ENCODE measurements at places on chromosomes 1 and 21.

GRCh38 chr1:55346586-55346985, 131.4 kb upstream of the USP24 start:
- DNase-seq, result no peak

DNA sequence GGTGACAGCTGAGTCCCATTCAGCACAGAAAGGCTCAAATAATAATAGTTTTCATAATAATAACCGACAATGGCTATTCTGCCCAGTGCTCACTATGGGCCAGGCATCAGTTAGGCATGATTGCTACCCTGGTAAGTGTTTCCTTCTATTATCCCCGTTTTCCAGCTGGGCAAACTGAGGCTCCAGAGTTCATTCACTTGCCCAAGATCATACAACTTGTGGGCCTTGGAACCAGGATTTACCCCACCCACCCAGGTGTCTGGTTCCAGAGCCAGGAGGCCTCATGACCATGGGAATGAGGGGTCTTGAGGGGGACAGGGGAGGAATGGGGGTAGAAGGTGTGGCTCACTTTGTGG, 518 bp downstream of the PLOD1 start:
- DNase-seq, result no peak

DNA sequence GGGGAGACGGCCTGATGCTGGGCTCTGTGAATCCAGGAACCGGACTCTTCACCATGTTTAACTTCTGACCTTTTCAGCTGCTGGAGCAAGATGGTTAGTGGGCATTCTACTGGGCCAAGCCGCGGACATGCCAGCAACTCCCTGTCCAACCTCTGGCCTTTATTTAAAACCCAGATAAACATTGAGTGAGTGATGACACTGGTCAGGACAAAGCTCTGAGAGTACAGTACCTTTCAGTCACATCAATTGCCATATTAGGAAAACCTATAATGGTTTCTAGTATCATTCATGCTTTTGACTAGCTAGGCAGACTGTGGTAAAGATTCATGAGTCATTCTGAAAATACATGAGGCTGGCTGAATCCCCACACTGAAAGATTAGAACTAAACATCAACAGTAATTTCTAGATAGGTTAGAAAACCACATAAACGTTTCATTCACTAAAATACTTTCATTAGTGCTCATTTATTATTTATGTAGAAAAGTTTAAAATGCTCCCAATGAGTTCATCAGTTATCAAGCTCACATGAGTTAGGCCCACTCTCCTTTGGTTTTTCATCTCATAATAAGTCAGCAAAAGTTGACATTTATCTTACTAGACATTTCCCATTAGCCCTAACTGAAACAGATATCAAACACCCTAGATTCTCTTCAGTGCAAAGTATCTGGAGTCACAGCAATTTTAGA, 7.1 kb upstream of the ACTA1 start:
- DNase-seq, result no peak

- no peak for DNase-seq
Measured at GRCh38 chr1:29447368-29447767, 211.0 kb downstream of the PTPRU start.

DNA sequence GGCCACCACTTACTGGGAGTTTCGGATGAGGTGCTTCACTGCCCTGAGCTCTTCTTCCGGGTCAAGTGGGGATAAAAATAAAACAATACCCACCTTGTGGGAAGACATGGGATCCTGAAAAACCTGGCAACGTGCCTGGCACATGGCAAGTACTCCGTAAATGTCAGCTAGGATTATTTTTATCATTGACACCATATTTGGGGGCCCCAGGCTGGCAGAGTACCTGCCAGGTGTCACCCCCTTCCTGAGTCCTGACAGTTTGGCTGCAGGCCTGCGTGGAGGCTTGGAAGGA, 9.2 kb upstream of the EPHA2 start:
- DNase-seq, result no peak

- no peak for DNase-seq
Measured at GRCh38 chr1:41330588-41331545, 30.4 kb upstream of the FOXO6 start.

DNA sequence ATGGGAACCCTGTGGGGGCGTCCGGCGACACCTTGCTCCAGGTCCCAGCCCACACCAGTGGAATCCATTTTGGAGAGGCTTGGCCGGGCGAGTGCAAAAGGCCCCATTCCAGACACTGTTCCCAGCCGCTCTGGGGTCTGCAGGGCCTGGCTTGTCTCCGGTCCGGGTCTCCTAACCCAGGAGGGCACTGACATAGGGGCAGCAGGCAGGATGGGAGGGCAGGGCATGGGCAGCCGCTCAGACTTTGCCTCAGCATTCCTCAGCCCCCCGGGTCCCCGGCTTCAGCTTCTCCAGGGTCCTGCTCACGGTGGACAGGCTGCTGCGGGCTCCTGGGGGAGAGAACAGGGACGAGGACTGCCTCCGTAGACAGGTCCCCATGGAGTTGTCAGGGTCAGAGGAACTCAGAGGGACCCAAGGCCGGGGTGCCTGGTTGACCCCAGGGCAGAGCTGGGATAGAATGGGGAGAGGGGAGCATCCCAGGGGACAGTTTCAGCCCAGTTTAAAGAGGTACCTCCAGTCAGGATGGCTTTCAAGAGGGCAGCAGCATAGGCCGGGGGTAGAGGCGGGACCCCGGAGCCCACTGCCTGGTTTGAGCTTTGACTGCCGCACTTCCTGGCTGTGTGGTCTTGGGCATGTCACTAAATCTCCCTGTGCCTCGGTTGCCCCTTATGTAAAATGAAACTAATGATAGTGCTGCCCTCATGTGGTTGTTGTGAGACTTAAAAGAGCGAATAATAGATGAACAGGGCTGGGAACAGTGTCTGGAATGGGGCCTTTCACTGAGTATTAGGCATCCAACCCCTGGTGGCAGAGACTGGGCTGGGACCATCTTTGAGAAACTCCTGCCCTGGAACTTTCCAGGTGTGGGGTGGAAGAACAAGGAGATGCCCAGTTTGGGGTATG, 3.7 kb downstream of the KNCN start:
- no peak for DNase-seq

- no peak for DNase-seq
Measured at GRCh38 chr21:28959367-28960099, 33.1 kb downstream of the LTN1 start.

DNA sequence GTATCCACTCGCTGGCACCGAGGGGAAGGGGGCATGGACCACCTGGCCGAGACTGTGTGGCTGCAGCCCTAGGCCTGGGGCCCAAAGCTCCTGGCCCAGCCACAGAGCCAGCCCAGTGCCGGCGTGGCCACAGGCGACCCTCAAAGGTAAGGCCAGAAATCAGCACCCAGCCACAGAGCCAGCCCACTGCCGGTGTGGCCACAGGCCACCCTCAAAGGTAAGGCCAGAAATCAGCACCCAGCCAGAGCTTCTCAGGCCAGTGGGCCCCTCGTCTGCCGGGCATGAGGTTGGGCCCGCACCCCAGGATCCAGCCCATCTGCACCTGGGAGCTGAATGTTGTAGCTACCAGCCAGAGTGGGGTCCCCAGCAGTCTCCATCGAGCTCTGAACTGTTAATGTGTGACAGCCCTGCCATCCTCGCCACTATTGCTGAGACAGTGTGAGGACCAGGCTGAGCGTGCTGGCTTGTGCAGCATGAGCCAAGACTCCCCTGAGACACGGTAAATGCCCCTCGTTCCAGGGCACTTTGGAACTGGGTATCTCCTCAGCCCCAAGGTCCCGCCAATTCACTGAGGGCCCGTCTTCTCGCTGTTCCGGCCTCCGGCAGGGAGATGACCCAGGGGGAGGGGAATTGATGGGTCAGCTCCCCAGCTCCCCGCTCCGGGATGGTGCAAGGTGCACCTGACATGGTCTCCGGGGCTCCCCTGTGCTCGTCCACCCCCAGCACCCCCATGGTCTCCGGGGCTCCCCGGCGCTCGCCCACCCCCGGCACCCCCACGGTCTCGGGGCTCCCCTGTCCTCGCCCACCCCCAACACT, 4.7 kb upstream of the FTCD start:
- DNase-seq, result no peak

GRCh38 chr1:246001142-246001836, 505.8 kb downstream of the SMYD3 start:
- DNase-seq, result no peak

DNA sequence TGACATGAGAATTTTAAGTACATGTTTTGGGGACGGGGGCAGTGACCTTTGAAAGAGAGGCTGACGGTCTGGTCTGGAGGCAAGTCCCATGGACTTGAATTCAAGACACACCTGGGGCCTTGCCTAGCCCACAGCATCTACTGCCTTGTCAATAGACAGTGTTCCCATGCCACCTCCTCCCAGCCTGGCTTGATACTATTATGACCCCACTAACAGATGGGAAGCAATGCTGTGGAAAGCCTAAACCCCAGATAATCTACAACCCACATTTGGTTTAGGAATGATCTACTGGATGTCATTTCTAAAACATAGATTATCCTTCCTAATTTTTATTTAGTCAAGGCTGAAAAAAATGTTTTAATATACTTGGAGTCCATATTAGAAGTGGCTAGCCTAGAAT, 17.8 kb upstream of the NFASC start:
- DNase-seq, result no peak

DNA sequence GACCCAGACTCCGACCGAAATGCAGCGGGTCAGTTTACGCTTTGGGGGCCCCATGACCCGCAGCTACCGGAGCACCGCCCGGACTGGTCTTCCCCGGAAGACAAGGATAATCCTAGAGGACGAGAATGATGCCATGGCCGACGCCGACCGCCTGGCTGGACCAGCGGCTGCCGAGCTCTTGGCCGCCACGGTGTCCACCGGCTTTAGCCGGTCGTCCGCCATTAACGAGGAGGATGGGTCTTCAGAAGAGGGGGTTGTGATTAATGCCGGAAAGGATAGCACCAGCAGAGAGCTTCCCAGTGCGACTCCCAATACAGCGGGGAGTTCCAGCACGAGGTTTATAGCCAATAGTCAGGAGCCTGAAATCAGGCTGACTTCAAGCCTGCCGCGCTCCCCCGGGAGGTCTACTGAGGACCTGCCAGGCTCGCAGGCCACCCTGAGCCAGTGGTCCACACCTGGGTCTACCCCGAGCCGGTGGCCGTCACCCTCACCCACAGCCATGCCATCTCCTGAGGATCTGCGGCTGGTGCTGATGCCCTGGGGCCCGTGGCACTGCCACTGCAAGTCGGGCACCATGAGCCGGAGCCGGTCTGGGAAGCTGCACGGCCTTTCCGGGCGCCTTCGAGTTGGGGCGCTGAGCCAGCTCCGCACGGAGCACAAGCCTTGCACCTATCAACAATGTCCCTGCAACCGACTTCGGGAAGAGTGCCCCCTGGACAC, 534 bp downstream of the C1orf56 start:
- peak; percentile 45 for DNase-seq

- DNase-seq, result peak; percentile 49
Measured at GRCh38 chr21:36104317-36105300, 30.3 kb upstream of the CBR3 start.

DNA sequence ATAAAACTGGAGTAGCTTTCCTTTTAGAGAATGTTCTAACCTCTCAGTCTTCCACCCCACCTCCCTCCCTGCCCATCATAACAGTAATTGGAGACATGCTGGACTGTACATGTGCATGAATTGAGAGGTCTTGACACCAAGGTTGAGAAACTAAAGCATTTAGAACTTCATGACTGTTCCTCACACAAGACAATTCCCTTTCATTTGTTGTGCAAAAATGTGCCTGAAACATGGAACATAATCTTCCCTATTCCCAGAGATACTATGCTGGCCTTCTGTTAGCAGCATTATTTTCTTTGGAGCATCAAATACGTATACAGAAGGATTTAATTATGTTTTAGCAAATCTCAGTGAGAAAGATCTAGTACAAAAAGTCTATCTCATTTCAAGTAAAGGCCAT, 97.5 kb upstream of the KCNE2 start:
- no peak for DNase-seq

DNA sequence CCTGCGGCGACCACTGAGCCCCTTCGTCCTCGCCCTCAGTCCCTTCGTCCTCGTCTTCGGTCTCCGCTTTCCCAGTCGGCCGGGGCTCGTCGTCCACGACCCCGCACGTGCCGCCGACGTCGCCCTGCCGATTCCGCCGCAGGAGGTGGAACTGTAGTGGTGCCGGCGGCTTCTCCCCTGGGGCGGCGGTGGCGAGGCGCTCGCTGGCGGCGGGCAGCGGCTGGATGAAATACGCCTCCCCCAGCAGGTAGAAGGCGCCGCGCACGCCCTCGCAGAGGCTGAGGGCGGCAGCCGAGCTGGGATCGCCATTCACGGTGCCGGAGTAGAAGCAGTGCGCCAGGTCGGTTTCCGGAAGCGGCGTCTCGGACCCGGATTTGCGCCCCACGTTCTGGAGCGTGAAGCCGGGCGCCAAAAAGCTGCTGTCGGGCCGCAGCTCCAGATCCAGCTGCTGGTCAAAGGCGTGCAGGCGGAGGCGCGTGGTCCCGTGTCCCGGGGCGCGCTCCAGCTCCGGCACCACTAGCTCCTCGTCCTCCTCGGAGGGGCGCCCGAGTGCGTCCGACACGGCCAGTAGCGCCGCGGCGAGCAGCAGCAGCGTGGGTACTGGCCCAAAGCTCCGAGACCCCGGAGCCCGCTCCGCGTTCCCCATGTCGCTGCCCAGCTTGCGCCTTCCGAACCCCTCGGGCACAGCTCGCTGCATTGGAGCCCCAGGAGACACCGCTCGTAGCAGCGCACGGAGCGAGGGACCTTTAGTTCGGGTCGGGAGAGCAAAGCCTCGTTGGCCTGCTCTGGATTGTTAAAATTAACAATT, 747 bp downstream of the ADAMTS1 start:
- DNase-seq, result no peak

GRCh38 chr1:156892190-156893047, 1.1 kb upstream of the PEAR1 start:
- peak; percentile 83 for DNase-seq

- DNase-seq, result no peak
Measured at GRCh38 chr1:233412812-233413211, 85.3 kb downstream of the MAP3K21 start.

GRCh38 chr1:78797108-78797781, 147.6 kb downstream of the IFI44 start:
- no peak for DNase-seq

- DNase-seq, result no peak
Measured at GRCh38 chr1:942864-943533, 16.1 kb downstream of the NOC2L start.

DNA sequence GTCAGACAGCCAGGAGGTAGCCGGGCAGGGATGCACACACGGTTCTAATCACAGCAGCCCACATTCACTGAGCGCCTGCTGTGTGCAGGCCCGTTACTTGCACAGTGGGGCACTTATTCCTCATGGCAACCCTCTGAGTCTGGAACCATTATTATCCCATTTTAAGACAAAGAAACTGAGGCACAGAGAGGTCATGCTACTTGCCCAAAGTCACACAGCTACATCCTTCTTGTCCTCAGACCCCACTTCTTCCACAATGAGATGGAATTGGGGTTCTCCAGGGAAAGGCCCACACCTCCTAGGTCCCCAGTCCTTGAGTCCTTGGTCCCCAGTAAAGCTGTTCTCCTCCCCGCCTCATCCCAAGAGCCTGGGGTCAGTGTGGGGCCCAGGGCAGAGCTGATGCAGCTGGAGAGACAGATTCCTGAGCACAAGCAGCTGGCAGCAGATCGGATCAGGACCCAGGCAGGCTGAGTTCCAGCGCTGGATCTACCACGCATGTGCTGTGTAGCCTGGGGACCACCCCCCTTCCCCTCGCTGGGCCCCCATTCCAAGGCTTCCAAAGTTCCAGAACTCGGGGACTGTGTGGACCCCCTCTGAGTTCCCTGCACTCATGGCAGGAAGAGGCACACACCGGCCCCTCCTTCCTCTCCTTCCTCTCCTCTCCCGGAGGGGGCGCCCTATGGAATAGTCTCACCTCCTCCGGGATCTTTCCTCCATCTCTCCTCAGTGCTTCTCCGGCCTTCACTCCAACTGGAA, 393.4 kb downstream of the MATN1 start:
- no peak for DNase-seq
